ENCODE measurements at places on chromosomes 16 and 17.

DNA sequence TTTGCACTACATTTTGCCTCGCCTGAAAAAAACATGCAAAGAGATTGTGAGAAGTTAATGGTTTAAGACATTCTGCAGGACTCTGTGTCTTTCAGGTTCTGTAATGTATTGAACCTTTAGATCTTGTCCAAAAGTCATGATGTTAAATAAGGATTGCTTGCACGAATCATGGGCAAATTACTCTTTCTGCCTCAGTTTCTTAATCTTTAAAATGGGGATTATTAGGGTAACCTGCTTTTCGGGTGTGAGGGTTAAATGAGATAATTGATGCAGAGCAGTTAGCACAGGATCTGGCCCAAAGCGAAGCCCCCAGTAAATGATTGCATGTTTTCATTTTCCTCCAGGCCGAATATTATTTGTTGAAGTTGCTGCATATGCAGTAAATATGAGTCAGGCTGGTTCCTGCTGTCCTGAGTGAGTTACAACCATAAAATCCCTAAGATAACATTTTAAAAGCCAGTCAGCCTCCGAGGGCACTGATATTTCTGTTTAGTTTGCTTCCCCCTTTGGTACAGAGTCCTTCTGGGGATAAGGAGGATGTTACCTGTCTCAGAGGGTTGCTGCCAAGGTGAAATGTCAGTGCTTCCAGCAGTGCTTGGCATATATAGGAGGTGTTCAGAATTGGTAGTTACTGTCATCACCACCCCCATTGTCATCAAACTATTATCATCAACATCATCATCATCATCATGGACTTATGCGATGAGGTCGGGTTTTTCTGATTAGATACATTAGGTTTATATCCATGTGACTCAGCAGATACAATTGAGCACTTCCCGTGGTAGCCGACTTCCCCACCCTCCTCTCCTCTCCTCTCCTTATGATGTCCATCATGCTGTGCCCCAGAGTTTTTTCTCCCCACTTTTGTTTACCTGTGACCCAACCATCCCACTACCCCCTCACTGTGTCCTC, 20.6 kb upstream of the ARHGAP17 start:
- DNase-seq: peak; percentile 41

DNA sequence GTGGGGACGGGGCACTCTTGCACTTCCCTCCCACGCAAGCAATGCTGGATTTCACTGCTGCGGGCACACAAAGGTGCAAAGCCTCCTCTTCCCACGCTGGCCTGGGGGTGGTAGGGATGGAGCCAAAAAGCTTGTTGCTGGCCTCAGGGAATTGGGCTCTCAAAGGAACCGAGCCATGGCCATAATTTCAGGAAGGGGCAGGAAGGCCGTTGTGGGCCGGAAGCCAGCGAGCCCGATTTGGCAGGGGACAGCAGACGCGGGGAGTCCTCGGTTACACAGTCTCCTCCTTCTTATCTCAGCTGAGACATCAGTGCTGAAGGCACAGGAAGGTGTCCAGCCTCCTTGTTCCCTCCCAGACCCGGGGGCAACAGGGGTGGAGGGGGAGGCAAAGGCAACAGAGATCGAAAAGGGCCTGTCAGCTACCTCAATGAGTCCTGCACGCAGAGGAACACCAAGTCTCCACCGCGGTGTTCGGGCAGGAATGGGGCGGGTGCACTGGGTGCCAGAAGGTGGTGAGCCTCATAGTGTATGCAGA, 59.5 kb downstream of the SLFN11 start:
- no peak for DNase-seq

DNA sequence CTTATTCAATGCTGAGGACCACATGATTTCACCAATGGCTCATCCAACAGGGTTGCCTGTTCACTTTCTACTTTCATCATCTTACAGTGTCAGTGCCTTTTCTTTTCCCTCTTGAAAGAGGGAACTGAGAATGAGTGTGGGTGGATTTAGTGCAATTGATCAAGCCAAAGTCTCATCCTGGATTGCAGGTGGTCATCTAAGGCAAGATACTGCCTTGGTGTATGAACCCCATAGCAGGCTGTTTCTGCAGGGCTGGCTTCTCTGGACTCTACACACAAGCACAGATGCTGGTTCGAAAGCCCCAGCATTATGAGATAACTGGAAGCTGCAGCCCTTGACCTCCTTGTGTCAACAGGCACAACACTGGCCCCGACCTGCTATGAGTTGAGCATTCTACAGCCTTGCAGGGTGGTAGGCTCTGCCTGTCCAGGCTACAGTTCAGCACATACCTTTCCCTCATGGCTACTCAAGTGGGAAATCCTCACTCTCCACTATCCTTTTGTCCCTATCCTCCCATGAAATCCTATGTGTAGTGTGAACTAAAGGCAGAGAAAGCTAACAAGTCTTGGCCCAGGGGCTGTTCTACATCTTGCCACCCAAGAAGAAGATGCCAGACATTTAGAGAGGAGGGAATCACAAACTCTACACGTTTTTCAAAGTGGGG, 358.7 kb downstream of the SLC39A11 start:
- DNase-seq: no peak

- DNase-seq: no peak
Observed at GRCh38 chr16:68253721-68254120, 8.5 kb downstream of the PLA2G15 start.

- DNase-seq: peak; percentile 26
Observed at GRCh38 chr17:55727920-55728319, 5.3 kb upstream of the TMEM100 start.

DNA sequence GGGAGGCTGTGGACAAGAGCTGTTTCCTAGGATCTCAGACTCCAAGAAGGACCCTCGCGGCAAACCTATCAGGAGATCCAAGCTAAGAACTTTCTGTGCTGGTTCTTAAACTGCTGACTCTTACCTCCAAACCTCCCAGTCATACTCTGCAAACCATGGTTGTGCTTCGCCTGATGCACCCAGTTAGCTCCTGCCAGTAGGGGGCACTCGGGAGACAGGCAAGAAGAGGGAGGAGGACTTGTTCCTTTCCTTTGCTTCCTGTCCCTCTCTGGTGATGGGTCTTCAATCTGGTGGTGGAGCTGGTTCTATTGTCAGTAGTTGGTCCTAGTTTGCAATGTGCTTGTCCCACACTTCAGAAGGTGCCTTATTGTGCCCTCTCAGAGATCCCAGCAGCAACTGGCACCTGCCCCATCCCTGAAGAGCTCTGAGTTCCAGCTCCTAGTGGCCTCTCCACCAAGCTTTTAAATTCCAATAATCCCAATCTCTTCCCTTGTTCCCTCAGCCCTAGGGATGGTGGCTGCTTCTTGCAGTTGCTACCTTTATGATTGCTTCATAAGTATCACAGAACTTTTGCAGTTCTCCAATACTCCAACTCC, 113.5 kb upstream of the RPL38 start:
- no peak for DNase-seq

DNA sequence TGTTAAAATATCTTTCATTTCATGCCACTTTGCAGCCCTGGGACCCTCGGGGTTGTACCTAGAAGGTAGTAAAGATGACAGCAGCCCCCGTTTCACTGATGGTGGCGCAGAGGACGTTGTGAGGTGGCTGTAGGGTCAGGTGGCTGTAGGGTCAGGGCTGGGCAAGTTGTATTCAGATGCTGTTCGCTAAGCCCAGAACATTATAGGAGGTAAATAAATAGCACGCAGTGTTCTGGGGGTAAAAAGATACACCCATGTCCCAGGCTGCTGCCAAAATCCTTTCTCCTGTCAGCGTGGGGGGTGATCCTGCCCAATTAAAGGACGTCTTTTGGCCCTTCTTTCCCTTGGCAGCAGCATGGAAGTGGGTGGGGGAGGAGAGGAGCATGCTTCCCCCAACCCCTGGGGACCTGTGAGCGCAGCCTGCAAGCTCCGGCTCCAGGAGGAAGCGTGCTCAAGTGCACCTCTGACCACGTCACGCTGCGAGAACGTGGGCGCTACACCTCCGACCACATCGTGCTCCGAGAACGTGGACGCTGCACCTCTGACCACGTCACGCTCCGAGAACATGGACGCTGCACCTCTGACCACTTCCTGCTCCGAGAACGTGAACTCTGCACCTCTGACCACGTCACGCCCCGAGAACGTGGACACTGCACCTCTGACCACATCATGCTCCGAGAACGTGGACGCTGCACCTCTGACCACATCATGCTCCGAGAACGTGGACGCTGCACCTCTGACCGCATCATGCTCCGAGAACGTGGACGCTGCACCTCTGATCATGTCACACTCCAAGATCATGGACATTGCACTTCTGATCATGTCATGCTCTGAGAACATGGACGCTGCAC, 182.1 kb downstream of the RPTOR start:
- DNase-seq: no peak

DNA sequence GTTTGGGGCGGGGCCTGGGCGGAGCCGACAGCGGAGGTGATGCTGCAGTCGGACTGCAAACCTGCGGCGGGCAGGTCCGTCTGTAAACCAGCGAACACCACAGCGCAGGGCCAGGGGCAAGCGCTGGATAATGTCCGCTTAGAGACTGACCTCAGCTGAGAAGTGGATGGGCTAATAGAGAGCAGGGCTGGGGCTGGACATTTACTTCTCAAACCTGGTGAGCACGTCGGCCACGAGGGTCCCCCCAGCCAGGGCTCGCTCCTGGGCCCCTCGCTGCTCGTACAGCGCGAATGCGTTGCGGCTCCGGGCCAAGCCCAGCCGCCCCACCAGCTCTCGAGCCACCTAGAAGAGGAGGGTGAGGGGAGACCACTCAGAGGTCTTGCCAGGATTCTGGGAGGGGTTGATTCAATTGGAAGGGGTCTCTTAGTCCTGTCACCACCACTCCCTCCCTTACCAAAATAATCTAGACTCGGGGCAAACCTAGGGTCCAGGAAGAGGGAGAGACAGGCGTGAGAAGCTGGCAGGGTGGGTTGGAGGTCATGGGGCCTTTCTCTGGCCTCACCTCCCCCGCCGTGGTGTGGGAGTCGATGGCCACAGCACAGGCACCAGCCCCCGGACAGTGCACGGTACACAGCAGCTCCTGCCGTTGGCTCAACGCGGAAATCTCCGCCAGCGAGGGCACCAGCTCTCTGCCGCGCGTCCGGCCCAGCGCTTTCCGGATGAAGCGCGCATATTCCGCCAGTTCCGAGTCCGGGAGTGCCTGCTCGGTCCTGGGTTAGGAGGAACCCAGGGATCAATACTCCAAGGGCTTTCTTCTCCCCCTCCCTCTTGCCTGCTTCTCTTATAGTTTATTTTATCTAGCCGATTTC, 5.8 kb downstream of the PLEKHH3 start:
- DNase-seq: no peak

- peak; percentile 28 for DNase-seq
Observed at GRCh38 chr17:34098699-34099098, 156.4 kb upstream of the CCL2 start.

- DNase-seq: no peak
Observed at GRCh38 chr17:74808714-74809430, 32.7 kb upstream of the NAT9 start.

- DNase-seq: no peak
Observed at GRCh38 chr16:88894681-88895300, 28.3 kb upstream of the PABPN1L start.

GRCh38 chr17:72683506-72684404, 408.7 kb downstream of the SLC39A11 start:
- DNase-seq: peak; percentile 93

GRCh38 chr16:25838724-25839186, 147.0 kb downstream of the HS3ST4 start:
- peak; percentile 63 for DNase-seq

GRCh38 chr17:4721203-4722135, 9.8 kb upstream of the MED11 start:
- no peak for DNase-seq

DNA sequence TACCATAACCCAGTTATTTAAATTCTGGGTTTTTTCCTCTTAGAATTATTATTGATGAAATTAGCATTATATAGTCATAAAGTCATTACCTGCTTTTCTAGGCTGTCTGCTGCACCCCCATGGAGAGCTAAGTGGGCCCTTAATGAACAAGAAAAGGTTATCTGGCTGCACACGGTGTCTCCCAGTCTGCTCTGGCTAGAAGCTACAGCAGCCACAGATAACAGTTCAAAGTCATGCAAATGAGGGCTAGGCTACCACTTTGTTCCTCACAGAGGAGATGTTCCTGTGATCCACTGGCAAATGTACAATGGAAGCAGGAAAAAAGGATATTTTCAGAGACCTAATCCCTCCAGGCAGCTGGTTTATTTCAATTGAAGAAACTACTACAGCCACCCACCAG, 112.1 kb downstream of the SNX11 start:
- DNase-seq: no peak

DNA sequence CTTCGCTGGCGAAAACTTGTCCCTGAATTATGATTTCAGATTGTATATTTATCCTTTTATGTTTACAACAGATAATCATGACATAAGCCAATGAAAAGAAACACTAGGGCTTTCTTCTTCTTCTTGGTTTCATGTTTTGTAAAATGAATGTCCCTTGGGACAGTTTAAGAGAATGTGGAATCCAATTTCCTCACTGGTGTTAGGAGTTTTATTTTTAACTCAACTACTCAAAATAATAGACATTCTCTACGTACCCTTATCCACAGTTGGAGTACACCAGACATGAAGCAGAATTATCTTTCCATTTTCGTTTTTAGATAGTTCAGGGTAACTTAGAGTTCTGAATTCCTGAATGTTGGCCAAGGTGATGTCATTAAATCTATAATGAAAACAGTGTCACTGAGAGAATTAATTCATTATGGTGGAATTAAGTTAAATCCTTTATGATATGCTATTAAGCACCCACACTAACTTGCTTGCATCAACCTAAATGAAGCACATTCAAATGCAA, 43.4 kb downstream of the IRX6 start:
- DNase-seq: no peak

GRCh38 chr16:85089525-85089924, 22.7 kb downstream of the CIBAR2 start:
- no peak for DNase-seq

DNA sequence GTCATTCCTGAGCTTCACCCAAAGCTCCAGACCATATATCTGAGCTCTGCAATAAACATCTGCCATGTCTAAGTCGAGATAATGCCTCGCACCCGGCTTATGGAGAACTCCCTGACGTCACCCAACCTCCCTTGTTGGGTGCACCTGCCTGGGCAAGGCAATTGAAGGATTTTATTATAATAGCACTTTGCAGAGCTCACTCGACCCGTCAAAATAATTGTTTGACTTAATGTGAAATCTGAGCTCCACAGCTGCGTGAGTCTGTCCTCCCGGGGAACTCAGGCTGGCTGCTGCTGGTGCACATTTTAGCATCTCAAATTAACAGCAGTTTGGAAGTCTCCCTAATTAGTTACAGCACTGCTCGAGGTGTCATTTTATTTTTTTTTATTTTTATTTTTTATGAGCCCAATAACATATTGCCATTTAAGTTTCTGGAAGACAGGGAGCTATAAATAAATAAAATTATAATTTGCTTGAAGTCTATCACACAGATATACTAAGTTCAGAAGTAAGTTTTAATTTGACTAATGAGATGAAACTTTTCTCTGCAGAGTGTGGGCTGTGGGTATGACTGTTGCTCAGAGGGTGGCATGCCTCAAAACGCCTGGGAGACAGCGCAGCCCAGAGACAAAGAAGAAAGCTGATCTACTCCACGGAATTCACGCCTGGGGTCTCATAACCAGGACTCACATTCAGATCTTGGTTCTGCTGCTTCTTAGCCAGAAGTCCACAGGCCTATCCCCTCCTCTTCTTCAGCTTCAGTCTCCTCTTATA, 401.4 kb upstream of the C16orf82 start:
- no peak for DNase-seq
